ENCODE measurements at places on chromosomes 13 and 19. TPM values are rescaled to one million over a fixed set of nuclear protein-coding genes. Genes with fewer than 3 reads are reported as not detected.

The SIGLEC8 gene
- total RNA-seq = not detected

DNA sequence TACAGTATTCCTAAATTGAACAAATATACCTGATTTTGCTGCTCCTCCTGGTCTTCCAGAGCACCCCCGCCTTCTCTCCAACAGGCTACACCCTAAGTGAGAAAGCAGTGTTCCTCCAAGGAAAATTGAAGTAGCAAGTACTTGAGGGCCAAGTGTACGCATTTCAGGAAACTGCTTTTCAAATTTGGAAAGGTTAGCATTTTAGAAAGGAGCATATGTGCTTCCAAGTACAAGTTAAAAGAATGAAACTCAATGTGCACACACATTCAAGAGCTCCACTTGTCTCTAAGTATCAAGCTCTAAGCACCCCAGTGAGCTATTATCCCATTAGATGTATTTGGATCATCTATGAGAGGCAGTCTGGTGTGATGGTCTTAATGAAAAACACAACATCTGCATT is 25.8 kb downstream of the LHFPL6 start:
- DNase-seq = no peak

GRCh38 chr13:75170311-75170710 is 311.7 kb downstream of the TBC1D4 start:
- no peak for DNase-seq

DNA sequence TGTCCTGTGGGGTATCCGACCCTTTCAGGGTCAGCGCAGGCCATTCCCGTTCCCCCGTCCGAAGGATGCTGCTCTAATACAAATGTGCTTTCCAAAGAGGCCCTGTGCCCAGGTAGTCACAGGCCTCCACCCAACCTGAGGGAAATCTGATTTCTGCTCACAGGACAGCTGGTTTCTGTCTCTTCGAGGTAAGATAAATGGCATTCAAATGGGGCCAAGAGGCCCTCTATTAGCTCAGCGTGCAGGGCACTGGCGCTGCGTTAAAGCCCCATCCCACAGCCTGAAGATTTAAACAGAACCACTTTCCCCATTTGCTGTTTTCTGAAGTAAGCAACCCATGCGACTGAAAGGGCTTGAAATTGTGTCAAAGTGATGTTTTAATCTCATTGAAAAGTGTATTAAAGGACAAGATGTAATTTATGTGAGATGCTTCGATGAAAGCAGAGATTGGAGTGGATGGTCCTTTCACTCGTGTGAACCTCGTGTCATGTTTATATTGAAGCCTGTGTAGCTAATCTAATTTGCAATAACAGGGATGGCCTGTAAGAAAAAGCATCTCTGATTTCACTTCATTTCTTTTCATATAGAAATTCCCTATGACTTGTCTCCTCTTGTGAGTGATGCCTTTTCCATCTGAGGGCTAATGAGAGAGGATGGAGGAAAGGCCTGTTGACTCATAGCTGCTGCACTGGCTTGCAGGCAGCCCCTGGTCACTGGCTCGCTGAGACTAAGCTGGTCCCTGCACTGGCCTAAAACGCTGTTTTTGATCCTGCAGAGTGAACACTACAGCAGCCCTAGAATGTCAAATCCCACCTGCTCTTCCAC is 7.3 kb upstream of the SOX1 start:
- DNase-seq = no peak
